ENCODE measurements at places on chromosomes 11 and 22.

DNA sequence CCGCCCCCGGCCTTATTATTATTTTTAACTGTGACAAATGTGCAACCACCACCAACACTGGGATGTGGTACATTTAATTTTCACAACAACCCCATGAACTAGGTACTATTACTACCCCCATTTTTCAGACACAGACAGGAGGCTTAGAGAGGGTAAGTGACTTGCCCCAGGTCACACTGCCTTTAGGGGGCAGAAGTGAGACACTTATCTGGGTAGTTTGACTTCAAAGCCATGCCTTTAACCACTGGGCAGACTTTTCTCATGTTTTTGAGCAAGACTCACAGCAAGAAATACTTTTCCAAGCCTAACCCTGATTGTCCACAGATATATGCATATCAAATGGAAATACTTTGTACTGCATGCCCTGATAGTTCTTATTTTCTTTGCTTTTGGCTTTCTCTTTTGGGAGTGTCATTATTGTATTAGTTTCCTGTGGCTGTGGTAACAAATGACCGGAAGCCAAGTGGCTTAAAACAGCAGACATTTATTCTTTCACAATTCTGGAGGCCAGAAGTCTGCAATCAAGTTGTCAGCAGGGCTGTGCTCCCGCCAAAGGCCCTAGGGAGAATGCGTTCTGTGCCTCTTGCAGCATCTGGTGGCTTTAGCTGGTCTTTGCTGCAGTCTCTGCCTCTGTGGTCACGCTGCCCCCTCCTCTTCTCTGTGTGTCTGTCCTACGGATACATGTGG, 110.8 kb downstream of the GRIK4 start:
- no peak for DNase-seq

- no peak for DNase-seq
Measured at GRCh38 chr11:12456651-12457579, 79.5 kb downstream of the PARVA start.

GRCh38 chr11:11036185-11036847, 178.5 kb upstream of the ZBED5 start:
- no peak for DNase-seq

GRCh38 chr11:40338739-40339138, 1120.7 kb downstream of the LRRC4C start:
- DNase-seq = peak; percentile 21

- no peak for DNase-seq
Measured at GRCh38 chr11:111307472-111308108, 9.2 kb downstream of the POU2AF3 start.

DNA sequence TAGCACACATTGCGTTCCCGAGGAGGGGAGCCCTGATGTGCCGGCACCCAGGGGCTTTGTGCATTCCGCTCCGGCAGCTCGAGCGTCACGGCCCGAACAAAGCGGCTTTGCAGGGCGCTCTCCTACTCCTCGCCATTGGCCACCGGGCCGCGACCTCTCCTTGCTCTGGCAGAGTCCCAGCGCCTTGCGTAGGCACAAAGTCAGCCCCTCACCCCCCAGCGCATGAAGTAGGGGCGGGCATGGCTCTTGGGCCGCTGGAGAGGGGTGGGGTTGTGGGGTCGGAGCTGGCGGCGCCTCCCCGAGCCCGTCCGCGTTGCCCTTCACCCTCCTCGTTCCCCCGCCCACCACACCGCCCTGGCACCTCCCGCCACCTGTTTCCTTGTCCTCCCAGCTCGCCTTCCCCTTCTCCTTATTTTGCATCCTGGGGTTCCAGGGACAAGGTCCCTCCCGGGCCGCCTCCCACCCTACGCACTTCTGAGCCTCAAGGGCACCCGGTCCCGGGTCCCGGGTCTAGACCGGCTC, 753 bp upstream of the PPARA start:
- DNase-seq = no peak
